NK-92 treated with Interleukin-12 subunit alpha and Interleukin-12 subunit beta, amount 100 ng/mL, for 24 hours (cell line): ENCODE measurements at places on chromosomes 11 and 22.

- DNase-seq, result no peak
Measured at GRCh38 chr11:11779975-11780374, 61.8 kb upstream of the USP47 start.

DNA sequence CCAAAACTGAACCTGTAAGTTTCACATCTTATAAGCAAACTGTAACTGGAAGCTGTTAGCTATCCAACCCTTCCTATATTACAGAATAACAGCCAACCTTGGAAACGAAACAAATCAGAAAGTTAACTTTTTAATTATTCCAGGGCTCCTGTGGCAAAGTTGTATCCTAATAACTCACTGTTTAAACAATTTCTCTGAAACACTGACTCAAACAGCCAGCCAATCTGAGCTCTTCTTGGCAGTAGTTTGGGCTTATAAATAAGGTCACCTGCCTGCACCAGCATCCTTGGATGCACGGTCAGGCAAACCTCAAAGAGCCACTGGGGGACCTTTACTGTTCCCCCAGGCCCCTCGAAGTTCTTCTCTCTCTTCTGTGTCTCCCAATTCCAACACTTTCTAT, 5.0 kb downstream of the CELSR1 start:
- DNase-seq, result no peak

- DNase-seq, result no peak
Measured at GRCh38 chr22:23533328-23533762, 46.7 kb downstream of the IGLL1 start.

DNA sequence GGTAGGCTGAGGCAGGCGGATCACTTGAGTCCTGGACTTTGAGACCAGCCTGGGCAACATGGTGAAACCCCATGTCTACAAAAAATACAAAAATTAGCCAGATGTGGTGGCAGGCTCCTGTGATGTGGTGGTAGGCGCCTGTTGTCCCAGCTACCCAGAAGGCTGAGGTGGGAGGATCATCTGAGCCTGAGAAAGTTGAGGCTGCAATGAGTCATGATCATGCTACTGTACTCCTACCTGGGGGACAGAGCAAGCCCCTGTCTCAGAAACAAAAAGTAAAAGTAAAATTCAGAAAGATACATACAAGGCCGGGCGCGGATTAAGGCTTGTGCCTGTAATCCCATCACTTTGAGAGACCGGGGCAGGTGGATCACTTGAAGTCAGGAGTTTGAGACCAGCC, 6.3 kb downstream of the LDHAL6A start:
- no peak for DNase-seq

GRCh38 chr11:118530180-118530682, 761 bp upstream of the TMEM25 start:
- no peak for DNase-seq

- no peak for DNase-seq
Measured at GRCh38 chr11:103768816-103769215, 267.6 kb upstream of the DDI1 start.

DNA sequence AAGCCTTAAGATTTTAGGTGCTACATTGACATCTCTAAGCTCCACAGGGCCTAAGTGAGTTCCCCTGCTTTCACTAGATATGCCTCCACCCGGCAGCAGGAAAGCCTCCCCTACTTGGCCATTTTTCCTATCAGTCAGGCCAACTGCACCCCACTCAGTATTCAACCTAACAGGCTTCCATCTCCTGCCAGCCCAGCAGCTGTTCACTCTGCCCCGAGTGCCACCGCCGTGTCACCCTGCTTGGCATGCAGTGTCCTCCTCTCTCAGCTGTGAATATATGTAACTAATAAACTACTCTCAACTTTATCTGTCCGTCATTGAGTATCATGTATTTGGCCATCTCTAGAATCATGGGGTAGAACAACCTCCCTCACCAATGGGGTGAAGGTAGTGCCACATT, 9.0 kb upstream of the OR6M1 start:
- no peak for DNase-seq

DNA sequence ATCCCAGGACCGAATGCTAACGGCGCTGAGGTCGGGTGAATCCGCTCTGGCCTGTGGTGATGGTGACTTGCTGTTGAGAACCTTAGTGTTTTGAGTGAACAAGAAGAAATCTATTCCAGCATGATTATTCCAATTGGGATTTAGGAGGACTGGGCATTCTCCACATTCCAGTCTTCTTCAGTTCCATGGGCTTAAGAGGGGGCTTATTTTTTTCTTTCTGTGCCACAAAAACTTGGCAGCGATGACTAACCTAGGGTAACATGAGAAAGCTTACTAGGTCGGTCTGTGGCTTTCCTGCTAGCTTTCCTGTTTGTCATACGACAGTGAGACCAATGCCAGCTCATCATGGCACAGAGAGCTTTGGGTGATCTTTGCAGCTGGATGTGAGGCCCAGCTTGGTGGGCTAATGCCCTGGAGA, 62.9 kb upstream of the ATXN10 start:
- peak; percentile 3 for DNase-seq

GRCh38 chr22:20243537-20244249, 24.4 kb downstream of the RTN4R start:
- DNase-seq, result no peak

GRCh38 chr11:103465555-103466140, 356.4 kb downstream of the DYNC2H1 start:
- no peak for DNase-seq

GRCh38 chr11:104015649-104016415, 20.6 kb upstream of the DDI1 start:
- no peak for DNase-seq

DNA sequence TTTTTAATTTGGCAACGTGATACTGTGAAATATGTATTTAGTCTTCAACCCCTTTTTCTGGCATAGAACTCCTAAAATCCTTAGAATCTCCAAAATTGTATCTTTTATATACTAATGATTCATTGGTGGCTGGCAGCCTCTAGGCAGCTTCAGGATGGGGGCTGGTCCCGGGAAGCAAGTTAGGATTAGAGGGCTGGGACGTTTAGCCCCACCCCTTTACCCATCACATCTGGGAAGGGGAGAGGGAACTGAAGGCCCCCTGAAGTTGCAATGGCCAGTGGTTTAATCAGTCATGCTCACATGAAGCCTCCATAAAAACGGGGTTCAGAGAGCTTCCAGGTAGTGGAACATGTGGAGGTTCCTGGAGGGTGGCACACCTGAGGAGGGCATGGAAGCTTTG, 7.1 kb downstream of the IL17RA start:
- no peak for DNase-seq

GRCh38 chr11:65290448-65291165, 24.1 kb upstream of the CDC42EP2 start:
- DNase-seq, result no peak

GRCh38 chr11:13644997-13645687, 23.3 kb upstream of the FAR1 start:
- no peak for DNase-seq

- DNase-seq, result no peak
Measured at GRCh38 chr11:1570531-1570895, 1.6 kb downstream of the DUSP8 start.

- peak; percentile 9 for DNase-seq
Measured at GRCh38 chr11:111565114-111565720, 24.7 kb downstream of the LAYN start.

- no peak for DNase-seq
Measured at GRCh38 chr11:10379022-10379421, 74.1 kb downstream of the ADM start.

DNA sequence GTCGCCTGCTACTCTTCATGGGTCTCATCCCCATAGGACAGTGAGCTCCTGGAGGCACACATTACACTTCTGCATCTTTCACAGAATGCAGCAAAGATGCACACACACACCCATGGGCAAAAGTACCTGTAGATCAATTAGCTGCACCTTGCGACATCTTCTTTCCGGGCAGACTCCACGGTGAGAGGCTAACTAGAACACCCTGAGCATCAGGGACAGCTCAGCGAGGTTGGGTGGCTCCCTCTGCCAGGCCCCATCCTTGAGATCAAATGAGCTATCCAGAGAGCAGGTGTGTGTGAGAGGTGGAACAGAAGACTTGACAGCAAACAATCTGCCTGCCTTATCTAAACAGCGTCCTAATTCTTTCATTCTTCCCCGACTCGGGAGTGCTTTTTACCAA, 96.1 kb upstream of the BID start:
- DNase-seq, result no peak

GRCh38 chr22:36371920-36372319, 15.8 kb downstream of the MYH9 start:
- DNase-seq, result no peak

DNA sequence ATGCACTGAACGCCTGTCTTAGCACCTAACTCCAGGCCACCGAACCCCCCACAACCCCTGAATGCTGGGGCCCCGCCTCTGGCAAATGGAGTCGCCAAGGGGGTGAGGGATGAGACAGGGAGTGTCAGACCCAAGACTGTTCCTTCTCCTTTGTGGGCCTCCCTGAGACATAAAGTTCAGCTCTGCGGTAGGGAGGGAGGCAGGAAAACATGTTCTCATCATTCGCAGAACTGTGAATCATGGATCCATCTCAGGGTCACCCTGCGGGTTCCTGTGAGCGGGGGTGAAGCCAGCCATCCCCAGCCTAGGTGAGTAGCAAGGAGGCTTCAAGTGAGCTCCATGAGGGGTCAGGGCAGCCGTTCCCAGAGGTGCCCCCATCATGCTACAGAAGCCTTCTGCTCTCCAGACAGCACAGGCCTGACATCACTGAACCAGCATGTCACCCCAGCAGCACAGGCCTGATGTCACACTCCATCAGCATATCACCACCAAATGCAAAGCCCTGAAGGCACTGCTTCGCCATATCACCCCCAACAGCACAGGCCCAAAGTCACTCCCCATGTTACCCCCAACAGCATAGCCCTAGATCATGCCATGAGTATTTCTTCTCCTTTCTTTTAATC, 27.2 kb downstream of the TMPRSS6 start:
- DNase-seq, result no peak

DNA sequence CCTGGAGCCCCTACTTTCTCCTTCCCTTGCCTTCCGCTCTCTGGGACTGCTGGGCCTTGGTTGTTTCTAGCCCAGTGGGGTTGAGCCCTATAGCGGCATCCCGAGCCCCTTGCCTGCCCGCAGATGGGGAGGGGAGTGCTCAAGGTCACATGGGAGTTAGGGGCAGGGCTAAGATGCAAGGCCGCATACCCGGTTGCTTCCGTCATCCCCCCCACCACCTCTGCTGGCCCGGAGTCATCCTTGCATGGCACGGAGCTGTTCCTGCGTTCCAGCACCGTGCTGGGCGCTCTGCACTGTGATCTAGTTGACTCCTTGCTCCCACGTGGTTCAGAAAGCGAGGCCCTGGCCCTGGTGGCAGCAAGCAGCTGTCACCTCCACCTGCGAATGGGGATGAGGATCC, 18.0 kb downstream of the FLRT1 start:
- DNase-seq, result no peak

- DNase-seq, result no peak
Measured at GRCh38 chr11:61120099-61120705, 17.9 kb downstream of the CD5 start.

GRCh38 chr11:117691516-117691915, 105.5 kb downstream of the DSCAML1 start:
- no peak for DNase-seq

- no peak for DNase-seq
Measured at GRCh38 chr11:125465255-125465654, 30.8 kb downstream of the FEZ1 start.

DNA sequence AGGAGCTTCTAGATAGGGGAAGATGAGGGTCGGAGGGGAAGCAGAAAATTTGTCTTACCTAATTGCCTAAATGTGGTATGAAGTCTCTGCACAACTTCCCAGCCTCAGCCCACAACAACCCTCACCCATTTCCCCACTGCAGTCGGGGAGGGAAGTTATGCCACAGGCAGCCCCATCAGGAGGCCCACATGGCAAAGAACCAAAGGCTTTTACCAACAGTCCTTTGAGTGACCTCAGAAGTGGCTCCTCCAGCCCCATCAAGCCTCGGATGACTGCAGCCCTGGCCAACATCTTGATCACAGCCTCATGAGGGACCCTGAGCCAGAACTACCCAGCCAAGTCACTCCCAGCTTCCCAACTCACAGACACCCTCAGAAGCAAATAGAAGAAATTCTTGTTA, 54.8 kb downstream of the CHST1 start:
- DNase-seq, result no peak

DNA sequence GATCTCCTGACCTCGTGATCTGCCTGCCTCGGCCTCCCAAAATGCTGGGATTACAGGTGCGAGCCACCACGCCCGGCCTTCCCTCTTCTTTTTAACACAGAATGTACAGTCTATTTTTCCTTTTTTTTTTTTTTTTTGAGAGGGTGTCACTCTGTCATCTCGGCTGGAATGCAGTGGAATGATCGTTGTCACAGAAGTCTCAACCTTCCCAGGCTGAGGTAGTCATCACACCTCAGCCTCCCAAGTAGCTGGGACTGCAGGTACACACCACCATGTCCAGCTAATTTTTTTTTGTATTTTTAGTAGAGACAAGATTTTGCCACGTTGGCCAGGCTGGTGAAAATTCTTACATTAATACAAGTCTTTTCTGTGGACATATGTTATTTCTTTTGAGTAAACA, 13.1 kb downstream of the PPP6R2 start:
- no peak for DNase-seq

- no peak for DNase-seq
Measured at GRCh38 chr11:1303126-1303821, 6.2 kb downstream of the TOLLIP start.

- no peak for DNase-seq
Measured at GRCh38 chr11:40514124-40514523, 945.3 kb downstream of the LRRC4C start.

GRCh38 chr11:1793081-1793480, 29.4 kb upstream of the CTSD start:
- DNase-seq, result no peak

DNA sequence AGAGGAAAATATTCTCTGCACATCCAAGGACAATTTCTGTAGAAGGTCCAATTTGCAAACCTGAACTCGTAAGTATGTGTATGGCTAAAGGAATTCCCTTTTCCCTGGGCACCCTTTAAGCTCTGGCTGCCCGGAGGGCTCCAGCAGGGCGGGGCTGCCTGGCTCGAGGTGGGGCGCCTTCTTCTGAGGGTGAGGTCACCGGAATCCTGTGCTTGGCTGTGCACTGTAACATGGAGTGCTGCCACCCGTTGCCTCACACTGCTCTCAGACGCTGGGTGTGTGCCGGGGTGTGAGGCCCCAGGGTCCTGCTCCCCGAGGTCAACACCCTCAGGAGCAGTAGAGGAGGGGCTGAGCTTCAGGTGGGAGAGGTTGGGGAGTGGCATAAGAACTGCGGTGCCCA, 61.5 kb downstream of the SYN3 start:
- no peak for DNase-seq

DNA sequence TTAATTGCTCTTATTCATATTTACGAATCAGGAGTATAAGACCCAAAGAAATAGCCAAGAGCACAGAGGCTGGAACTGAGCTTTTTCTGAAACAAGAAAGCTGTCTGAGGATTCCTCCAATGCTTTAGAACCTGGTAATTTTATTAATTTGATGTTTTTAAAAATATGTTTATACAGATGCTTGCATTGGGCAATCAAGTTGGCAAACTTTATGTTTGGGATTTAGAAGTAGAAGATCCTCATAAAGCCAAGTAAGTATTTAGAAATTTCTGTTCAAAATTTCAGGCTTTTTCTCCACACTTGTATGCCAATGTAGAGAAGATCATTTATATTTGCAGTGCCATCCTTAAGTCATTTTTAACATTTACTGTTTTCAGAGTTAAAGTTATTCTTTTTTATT, 24.3 kb upstream of the HIKESHI start:
- DNase-seq, result no peak
